Bronchus fibroblast of lung (primary cell): ENCODE measurements at places on chromosomes 7 and 10. TPM values are rescaled to one million over a fixed set of nuclear protein-coding genes. Genes with fewer than 3 reads are reported as not detected.

LYZL2 gene
- total RNA-seq: not detected in 2 replicates

TFR2 gene
- 0.17 and 0.30 TPM in 2 replicates for total RNA-seq

C10orf53 gene
- not detected in 2 replicates for total RNA-seq

CADPS2 gene
- 4.3 and 5.7 TPM in 2 replicates for total RNA-seq

PDK4 gene
- total RNA-seq: 0.45 and 2.0 TPM in 2 replicates

PRRT4 gene
- 0.17 TPM in 1 of 2 replicates, not detected in the other for total RNA-seq

CLDN3 gene
- not detected in 2 replicates for total RNA-seq

SPDYE11 gene
- not detected in 2 replicates for total RNA-seq

RSU1 gene
- total RNA-seq: 58.6 and 78.3 TPM in 2 replicates

MARCHF5 gene
- 4.9 and 5.4 TPM in 2 replicates for total RNA-seq

HTRA1 gene
- total RNA-seq: 57.0 and 62.6 TPM in 2 replicates

AGMO gene
- not detected in 2 replicates for total RNA-seq

GCK gene
- total RNA-seq: 0.74 and 0.84 TPM in 2 replicates

BTBD16 gene
- total RNA-seq: not detected in 2 replicates

SFRP4 gene
- total RNA-seq: not detected in 2 replicates

NEUROD6 gene
- not detected in 2 replicates for total RNA-seq

CALHM1 gene
- total RNA-seq: not detected in 2 replicates

CPEB3 gene
- 0.17 and 0.30 TPM in 2 replicates for total RNA-seq

CLDN15 gene
- total RNA-seq: 1.5 and 2.4 TPM in 2 replicates

PKD2L1 gene
- not detected in 2 replicates for total RNA-seq

PDE6C gene
- total RNA-seq: not detected in 2 replicates

SMNDC1 gene
- 1.8 and 3.7 TPM in 2 replicates for total RNA-seq

CYP2C9 gene
- not detected in 2 replicates for total RNA-seq

ABCB1 gene
- total RNA-seq: not detected in 2 replicates

CYP26C1 gene
- total RNA-seq: 0.17 TPM in 1 of 2 replicates, not detected in the other

SLC26A3 gene
- not detected in 2 replicates for total RNA-seq

ZNF117 gene
- total RNA-seq: 0.89 and 1.7 TPM in 2 replicates

DOCK4 gene
- 5.9 and 7.4 TPM in 2 replicates for total RNA-seq

TRIM50 gene
- total RNA-seq: not detected in 2 replicates

NKX1-2 gene
- total RNA-seq: not detected in 2 replicates

CRYGN gene
- not detected in 2 replicates for total RNA-seq

PPP1R9A gene
- 0.15 and 0.17 TPM in 2 replicates for total RNA-seq

AGBL3 gene
- total RNA-seq: 0.15 and 0.17 TPM in 2 replicates

MYOF gene
- 138 and 147 TPM in 2 replicates for total RNA-seq

DDC gene
- total RNA-seq: not detected in 2 replicates

VSTM2A gene
- total RNA-seq: not detected in 2 replicates

OR2A7 gene
- total RNA-seq: 0.15 and 0.84 TPM in 2 replicates

BHLHA15 gene
- total RNA-seq: 0.34 and 0.59 TPM in 2 replicates

EN2 gene
- total RNA-seq: not detected in 2 replicates

GPR26 gene
- total RNA-seq: not detected in 2 replicates

PRSS37 gene
- not detected in 2 replicates for total RNA-seq

CUTC gene
- total RNA-seq: 12.3 and 12.8 TPM in 2 replicates

TUBB8 gene
- not detected in 2 replicates for total RNA-seq

MYH16 gene
- under 0.01 TPM in 1 of 2 replicates, not detected in the other for total RNA-seq

MKI67 gene
- total RNA-seq: 34.0 and 35.1 TPM in 2 replicates

DPP6 gene
- total RNA-seq: not detected in 2 replicates
